Spinal cord (tissue), 10 donors: ENCODE measurements at places on chromosomes 6 and 20. TPM values are rescaled to one million over a fixed set of nuclear protein-coding genes. Genes with fewer than 3 reads are reported as not detected.

LAMA4 gene
- 74.0 TPM for polyA plus RNA-seq

GRCh38 chr6:44561832-44562665 is 174.5 kb downstream of the CDC5L start:
- H3K36me3 ChIP-seq: no peaks in the 10 kb centered on the region
- H3K27me3 ChIP-seq: peaks cover 25% of the 10 kb centered on the region
- peaks cover 34% of the 10 kb centered on the region for H3K4me1 ChIP-seq
- H3K27ac ChIP-seq: no peak overlapping the region

DNA sequence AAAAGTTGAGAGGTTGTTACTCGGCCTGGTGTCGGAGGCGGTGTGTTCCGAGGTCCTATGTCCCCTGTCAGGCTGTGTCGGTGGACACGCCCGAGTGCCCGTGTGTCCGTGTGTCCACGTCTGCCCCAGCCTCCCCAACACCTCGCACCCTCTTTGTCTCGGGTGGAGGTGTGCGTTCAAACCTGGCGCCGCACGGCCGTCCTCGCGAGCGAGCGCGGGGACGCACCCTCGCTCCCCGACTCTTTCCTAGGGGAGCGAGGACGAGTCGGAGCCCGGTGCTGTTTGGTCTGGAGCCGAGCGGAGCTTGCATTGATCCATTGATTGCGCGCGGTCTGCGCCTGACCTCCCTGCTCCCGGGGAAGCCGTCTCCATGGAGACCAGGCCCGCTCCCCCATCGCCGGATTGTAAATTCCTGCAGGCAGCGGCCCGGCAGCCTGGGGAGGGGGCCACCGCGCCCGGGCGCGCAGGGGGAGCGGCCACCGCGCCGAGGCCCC is 411 bp upstream of the SCUBE3 start:
- peaks cover 3% of the 10 kb centered on the region for H3K36me3 ChIP-seq
- H3K4me3 ChIP-seq: peak overlapping the region; percentile 53
- peaks cover 4% of the 10 kb centered on the region for H3K27me3 ChIP-seq
- DNase-seq: no peak
- H3K27ac ChIP-seq: no peak overlapping the region
- H3K4me1 ChIP-seq: peaks cover 32% of the 10 kb centered on the region

- H3K27me3 ChIP-seq: no peaks in the 10 kb centered on the region
- H3K4me1 ChIP-seq: no peaks in the 10 kb centered on the region
- H3K27ac ChIP-seq: no peak overlapping the region
- no peak for DNase-seq
- H3K36me3 ChIP-seq: no peaks in the 10 kb centered on the region
- no peak overlapping the region for H3K4me3 ChIP-seq
Measured at GRCh38 chr6:46899659-46900058, 22.1 kb downstream of the ADGRF5 start.

DNA sequence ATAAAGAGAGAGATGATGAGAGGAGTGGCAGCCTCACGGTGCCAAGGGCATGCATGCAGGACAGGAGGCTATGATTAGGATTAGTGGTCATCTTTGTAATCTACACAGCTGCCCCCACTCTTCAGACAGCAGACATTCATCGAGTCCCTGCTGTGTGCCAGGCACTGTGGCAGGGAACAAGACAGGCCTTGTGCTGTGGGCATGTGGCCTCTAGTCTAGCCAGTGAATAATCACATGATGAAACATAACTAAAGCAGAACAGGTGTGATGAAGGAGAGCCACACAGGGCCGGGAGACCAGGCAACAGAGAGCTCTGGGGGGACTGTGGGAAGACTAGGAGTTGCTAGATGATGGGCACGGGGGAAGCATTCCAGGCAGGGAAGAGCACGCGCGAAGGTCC is 22.2 kb downstream of the TOX2 start:
- peaks cover 39% of the 10 kb centered on the region for H3K4me1 ChIP-seq
- no peak overlapping the region for H3K27ac ChIP-seq
- H3K4me3 ChIP-seq: no peak overlapping the region
- DNase-seq: no peak

ANKRD66 gene
- polyA plus RNA-seq: 3.2 TPM

KCNK5 gene
- 0.73 TPM for polyA plus RNA-seq

SPACA1 gene
- not detected for polyA plus RNA-seq

DNA sequence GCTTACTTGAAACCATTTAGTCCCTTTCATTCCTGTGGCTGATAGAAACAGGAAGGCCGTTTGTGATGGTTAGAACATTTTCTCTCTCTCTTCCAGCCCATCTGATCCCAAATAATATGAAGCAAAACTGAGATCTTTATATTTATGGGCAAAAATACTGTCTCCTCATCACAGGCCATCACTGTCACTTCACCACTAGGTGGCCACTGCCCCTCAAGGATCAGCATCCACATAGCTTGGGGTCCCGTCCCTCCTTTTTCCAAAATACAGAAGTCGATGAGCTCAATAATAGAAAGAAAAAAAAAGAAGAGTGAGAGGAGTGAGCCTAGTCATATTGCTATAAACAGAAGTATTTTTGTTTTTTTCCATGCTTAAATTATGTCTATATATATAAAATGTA is 46.4 kb upstream of the LAMP5 start:
- no peaks in the 10 kb centered on the region for H3K36me3 ChIP-seq
- no peaks in the 10 kb centered on the region for H3K27me3 ChIP-seq
- no peaks in the 10 kb centered on the region for H3K4me1 ChIP-seq
- no peak overlapping the region for H3K27ac ChIP-seq

DNA sequence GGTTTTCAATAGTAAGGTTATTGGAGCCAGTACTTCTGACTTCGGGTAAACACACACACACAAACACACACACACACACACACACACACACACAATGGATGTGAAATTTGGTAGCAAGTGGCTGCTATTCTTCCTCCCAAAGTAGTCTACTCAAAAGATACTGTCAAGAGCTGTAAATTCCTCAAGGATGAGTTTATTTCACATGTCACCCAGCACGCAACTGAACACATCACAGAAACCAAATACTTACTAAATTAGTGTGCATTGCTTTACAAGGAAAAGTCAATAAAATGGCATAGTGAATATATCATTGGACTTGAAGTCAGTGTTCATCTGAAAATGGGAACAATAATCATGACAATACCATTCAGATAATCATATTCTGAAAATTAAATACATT is 32.9 kb downstream of the MMUT start:
- no peak for DNase-seq
- no peak overlapping the region for H3K27ac ChIP-seq
- H3K36me3 ChIP-seq: no peaks in the 10 kb centered on the region

SEL1L2 gene
- polyA plus RNA-seq: 0.21 TPM

- H3K4me1 ChIP-seq: no peaks in the 10 kb centered on the region
- no peak for DNase-seq
- no peaks in the 10 kb centered on the region for H3K27me3 ChIP-seq
- H3K27ac ChIP-seq: no peak overlapping the region
- H3K4me3 ChIP-seq: no peak overlapping the region
Measured at GRCh38 chr20:24981790-24982189, 10.8 kb downstream of the APMAP start.

DNA sequence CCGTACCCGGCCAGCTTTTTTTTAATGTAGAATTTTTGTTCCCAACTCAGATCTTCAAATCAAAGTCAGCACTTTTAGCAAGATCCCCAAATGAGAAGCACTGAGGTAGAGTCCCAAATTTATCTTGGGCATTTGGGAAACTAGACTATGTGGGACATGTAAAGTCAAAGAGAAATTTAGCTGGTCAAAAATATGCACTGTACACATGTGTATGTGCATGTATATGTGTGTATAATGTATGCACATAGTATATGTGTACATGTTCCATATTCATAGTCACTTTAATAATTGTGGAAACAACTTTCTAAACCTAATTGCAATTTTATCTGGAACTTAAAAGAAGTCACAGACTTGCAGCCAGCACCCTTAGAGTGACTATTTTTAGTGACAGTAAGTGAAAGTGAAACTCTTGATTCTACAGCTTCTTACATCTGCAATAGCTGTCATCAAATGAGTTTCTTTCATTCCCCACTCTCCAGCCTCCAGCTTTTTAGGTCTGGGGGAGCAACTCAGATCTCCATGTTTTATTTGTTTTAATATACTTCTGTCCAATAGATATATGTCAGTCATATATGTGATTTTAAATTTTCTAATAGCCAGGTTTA is 53.6 kb downstream of the CDC40 start:
- H3K36me3 ChIP-seq: no peaks in the 10 kb centered on the region
- no peak overlapping the region for H3K4me3 ChIP-seq
- no peaks in the 10 kb centered on the region for H3K4me1 ChIP-seq
- no peaks in the 10 kb centered on the region for H3K27me3 ChIP-seq

EDN3 gene
- 7.7 TPM for polyA plus RNA-seq
